ENCODE measurements at places on chromosomes 3 and 15. TPM values are rescaled to one million over a fixed set of nuclear protein-coding genes. Genes with fewer than 3 reads are reported as not detected.

DNA sequence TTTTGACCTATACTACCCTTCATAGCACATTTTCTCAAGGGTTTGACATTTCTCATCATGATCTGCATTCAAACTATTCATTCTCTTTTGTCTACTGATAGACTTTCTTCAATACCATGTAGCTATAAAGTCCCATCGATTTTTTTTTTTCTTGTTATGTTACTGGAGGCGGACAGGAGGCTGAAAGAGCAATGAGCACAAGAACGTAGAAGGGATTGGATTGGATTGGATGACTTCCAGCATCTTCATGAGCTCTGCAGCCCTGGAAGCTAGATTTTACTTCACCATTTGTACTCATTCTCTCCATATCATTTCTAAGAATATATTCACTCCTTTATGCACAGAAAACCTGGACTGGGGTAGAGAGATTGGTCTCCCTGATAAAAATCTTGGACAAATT, 43.2 kb downstream of the DUT start:
- DNase-seq: no peak
- H3K4me1 ChIP-seq: no peaks in the 10 kb centered on the region

DNA sequence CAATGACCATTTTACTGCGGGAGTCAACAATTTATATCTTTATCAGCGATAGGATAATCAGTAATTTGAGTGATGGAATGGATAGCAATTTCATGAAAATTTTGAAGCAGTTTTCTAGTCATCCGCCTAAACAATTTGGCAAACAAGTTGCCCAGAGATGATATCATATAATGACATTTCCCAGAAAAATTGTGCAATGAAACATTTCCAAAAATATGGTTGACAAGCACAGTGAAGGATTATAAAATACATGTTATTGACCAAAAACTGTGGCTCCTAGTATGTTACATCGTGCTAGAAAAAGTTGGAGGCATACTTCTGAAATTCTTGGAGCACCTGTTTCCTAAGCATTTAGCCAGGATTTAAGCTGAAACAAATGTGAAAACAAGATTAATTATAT, 145.1 kb downstream of the GHSR start:
- H3K27me3 ChIP-seq: no peaks in the 10 kb centered on the region
- no peaks in the 10 kb centered on the region for H3K4me1 ChIP-seq
- peaks cover 3% of the 10 kb centered on the region for H3K36me3 ChIP-seq

DNA sequence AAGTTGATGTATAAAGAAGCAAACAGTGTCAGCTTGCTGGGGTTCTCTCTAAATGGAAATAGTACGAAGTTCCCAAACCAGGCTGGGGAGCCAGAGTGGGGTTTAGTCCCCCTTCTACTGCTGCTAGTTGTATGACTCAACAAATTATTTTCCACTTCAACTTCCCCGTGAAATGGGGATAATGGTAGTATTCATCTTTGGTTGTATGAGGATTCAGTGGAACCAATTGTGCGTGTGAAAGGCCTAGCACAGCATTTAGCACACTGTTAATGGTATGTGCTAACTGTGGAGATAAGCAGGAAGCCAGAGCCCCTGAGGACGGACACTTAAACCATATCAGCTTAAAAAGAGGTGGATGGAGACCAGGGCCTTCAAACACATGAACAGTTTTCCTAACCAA, 4.2 kb downstream of the SORD start:
- no peak overlapping the region for H3K4me3 ChIP-seq
- peaks cover 9% of the 10 kb centered on the region for H3K36me3 ChIP-seq
- H3K4me1 ChIP-seq: peaks cover 16% of the 10 kb centered on the region
- DNase-seq: no peak

Gene PARP15
- 40.6 TPM for total RNA-seq

All from activated CD8-positive, alpha-beta memory T cell treated with anti-CD3 and anti-CD28 coated beads, Interleukin-2, amount 10 ng/mL, durations not matched to agents 7 days and 5 days (primary cell).